ENCODE measurements at places on chromosomes 1 and 21.

- no peak for DNase-seq
Measured at GRCh38 chr1:51776408-51776807, 102.1 kb downstream of the NRDC start.

DNA sequence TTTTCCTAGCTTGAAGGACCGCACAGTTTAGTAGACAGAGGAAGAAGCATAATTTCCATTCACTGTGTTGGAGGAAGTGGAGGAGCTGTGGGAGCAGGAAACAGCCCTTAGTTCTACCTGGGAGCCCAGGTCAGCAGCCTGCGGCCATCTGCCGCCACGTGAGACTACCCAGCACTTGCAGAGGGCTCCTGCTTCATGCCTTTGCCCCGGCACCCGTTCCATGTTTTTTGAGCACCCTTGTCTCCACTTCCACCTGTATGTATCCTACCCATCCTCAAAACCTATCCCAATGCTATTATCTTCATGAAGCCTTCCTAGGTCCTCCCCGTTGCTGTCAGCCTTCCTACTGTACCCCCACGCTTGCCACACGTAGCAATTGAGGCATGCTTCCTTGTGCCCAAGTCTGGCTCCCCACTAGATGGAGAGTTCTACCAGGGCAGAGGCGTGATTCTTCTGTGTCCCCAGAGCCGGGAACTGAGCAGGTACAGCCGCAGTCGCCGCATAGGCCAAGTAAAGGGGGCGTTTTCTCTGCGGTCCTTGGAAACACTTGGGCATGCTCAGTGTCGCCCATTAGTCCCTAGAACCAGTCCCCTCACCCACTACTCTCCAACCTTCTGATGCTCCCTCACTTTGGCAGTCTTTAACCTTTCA is 1.9 kb downstream of the SLC6A9 start:
- DNase-seq: peak; percentile 28

DNA sequence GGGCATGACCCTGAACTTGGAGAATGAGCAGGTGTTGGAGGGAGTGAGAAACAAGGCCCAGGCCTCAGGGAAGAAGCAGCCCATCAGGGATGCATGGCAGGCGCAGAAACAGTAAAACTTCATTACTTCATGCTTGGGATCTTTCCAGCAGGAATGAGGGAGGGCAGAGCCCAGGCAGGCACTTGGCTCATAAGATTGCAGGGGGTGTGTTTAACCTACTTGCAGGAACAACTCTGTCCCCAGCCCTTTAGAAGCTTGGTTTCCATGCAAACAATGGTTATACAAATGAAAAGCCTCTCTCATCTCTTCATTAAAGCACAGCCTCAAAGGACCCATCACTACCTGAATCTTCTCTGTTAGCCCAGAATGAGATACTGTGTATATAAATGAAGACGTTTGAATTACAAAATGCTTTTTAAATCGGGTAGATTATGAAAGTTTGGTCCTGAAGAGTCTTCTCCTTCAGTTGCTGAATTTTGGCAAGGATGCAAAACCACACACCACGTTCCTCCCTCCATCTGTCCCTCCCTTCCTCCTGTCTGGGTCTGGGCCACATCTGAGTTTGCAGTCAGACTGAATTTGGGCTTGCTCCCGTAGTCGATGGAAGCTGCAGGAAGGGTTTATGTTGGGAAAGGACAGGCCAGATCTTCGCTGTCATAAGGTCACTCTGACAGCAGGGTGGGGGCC is 154.4 kb upstream of the KLHDC7A start:
- DNase-seq: no peak

DNA sequence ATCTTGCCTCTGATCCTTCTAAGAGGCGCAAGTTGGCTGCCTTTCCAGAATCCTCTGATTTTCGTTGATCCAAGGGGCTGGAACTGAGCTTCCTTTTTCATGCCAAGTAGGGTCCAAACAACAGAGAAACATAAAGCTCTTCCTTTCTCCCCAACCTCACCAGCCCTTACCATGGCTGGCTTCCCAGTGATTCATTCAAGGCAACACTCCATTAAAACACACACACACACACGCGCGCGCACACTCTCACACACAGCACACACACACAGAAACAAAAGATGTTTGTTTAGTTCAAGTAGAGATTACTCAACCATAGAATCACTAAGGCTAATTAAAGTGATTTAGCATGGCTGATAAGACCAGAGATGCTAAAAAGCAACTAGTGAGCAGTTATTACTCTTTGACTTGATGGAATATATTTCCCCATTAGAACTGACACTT is 13.0 kb upstream of the GUCA2A start:
- DNase-seq: no peak

- no peak for DNase-seq
Measured at GRCh38 chr1:173084292-173084691, 33.6 kb upstream of the TNFSF18 start.

GRCh38 chr1:43156026-43156425 is 16.1 kb downstream of the EBNA1BP2 start:
- no peak for DNase-seq

DNA sequence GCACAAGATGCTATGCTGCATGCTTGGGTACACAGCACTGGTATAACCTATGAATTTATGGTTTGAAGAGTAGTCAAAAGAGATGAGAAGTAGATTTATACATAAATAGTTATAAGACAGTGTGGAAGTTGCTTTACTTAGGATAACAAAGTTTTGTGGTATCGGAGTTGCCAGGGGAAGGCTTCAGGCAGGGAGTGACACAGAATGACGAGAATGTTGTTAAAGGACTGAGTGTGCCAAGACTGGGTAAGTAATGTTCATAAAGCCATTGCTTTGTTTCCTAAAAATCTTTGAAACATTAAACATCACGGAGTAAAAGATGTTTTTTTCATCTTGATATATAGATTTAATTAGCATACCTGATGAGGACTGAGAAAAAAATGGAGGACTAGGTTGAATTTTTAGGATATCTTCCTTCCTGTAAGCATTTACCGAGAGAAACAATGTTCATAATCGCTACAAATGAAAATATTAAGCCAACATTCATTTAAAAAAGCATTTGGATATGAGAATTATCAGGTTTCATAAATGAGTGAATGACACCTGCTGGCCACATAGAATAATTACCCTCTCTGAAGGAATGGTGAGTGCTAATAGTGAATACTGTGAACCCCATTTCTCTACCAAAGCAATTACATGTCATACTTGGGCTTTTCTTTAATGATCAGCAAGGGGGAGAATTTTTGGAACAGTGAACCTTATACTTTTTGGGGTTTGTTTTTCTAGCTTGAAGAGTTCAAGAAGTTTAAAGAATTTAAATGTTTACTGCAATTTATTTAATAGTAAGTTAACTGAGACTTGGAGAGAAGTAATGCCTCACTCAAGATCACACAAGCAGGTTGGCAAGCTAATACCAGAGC is 28.4 kb downstream of the EXTL2 start:
- no peak for DNase-seq

Data from large intestine (tissue), 12 donors.